Left ventricle myocardium inferior (tissue), 1 donor: ENCODE measurements at places on chromosomes 3 and 15. TPM values are rescaled to one million over a fixed set of nuclear protein-coding genes. Genes with fewer than 3 reads are reported as not detected.

CPN2 gene
- total RNA-seq, result 2.4 TPM

BTLA gene
- not detected for total RNA-seq

CLDN16 gene
- not detected for total RNA-seq

CYP1A2 gene
- not detected for total RNA-seq

PTX3 gene
- total RNA-seq, result 0.52 TPM

FRG2C gene
- total RNA-seq, result not detected

MINDY4B gene
- total RNA-seq, result 0.22 TPM

GUCA1C gene
- total RNA-seq, result 5.8 TPM
